ENCODE measurements at places on chromosomes 5 and 9.

- DNase-seq = no peak
These were observed 12.1 kb downstream of the PTGES2 start for GRCh38 chr9:128115187-128116103.

DNA sequence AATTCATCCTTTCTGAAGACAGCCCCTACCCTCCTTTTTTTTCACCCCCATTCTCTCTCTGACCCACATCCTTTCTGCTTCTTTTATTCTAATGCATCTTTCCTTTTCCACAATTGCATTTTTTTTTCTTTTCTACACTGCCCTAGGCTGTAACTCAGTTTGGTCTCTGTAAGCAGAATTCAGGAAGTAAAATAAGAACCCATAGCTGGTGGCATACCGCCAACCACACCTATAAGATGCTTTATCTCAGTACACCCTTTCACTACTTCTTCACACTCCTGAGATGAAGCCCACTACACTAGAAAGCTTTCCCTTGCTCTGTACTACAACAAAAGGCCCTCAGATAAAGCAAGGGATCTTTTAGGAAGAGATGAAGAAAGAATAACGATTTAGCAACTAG is 16.1 kb upstream of the TSSK1B start:
- DNase-seq = no peak

GRCh38 chr5:150473673-150474358 is 24.3 kb upstream of the RPS14 start:
- peak; percentile 97 for DNase-seq

DNA sequence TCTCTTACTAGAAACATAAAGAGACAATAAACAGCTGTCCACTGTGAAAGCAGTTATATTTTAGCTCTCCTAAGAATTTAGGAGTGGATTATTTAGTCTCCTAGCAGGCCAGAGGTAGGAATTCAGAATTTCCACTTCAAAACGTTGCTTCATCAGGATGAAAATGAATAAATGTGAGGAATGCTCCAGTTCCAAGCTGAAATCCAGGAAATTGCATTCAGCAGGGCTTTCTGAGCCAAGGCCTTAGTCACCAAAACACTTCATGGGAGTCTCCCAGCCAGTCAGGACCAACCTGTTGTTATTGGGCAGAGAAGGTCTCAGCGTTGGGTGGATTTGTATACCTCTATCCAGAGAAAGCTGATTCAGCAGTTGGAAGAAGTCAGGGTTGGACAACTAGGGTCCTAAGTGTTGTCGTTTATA is 1040.3 kb downstream of the TLE1 start:
- no peak for DNase-seq

DNA sequence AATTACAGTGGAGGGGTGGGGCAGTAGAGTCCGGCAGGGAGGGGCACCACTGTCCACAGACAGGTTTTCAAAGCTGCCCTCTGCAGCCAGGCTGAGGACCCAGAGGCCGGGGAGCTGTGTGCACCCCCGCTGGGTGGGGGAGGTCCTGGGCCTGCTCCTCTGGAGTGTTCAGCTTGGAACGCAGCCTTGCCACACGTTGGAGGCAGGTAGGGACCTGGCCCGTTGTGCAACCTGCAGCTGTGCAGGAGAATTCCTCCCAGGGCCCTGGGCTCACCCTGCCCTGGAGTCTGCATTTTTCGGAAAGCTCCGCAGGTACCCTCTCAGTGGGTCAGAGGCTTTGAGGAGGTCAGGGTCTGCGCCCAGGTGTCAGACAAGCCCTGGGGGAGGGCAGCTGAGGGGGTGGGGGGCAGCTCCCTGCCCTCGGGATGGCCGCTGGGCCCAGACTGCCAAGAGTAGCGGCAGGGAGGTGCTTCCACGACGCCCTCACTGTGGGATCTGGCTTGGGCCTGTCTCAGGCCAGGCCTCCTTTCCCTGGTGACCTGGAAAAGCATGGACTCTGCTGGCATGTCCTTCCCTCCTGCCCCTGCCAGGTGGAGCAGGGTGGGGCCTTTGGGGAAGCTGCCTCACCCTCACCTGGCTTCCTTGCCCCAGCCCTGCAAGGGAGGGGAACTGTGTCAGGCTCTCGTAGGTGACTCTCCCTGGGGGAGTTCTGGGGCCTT is 29.5 kb downstream of the RXRA start:
- no peak for DNase-seq

GRCh38 chr5:179246227-179246626 is 99.0 kb downstream of the ADAMTS2 start:
- no peak for DNase-seq

- no peak for DNase-seq
These were observed 345.7 kb downstream of the SPATA31D1 start for GRCh38 chr9:82334286-82334685.

DNA sequence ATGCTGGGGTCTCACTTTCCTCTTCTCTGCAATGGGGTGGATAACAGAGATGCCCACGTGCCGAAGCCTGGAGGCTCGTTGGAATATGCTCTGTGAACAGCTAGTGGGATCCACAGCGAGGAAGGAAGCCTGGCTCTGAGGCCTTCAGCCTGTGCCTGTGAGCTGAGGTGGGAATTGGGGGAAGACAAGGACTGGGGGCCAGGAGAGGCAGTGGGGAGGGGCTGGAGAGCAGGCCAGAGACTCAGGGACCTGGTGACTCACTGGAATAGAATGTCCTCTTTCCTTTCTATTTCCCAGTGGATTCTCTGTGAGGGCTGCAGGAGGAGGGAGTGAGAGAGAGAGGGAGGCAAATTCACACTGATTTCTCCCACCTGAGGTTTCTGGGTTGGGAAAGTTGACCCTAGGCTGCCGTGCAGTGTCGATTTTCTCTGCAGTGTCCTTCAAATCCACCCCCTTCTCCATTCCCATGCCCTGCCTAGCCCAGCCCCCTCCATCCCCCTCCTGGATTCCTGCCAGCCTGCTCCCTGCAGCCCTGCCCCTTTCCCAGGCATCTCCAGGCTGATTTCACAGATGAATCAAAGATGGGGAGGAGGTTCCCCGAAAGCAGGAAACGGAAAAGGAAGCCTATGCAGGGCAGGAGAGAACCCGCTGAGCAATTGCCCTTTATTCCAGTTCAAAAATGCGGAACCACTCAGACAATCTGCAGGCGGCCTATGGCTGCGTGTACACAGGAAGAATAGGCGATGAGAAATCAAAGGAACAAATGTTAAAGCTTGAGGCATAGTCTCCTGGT is 1.4 kb upstream of the SPAAR start:
- peak; percentile 82 for DNase-seq

- peak; percentile 17 for DNase-seq
These were observed 94.3 kb downstream of the TSSK1B start for GRCh38 chr5:113340537-113340936.

- no peak for DNase-seq
These were observed 760 bp downstream of the ALDH1B1 start for GRCh38 chr9:38393128-38393796.

GRCh38 chr9:129954868-129955550 is 88.0 kb downstream of the FNBP1 start:
- no peak for DNase-seq

DNA sequence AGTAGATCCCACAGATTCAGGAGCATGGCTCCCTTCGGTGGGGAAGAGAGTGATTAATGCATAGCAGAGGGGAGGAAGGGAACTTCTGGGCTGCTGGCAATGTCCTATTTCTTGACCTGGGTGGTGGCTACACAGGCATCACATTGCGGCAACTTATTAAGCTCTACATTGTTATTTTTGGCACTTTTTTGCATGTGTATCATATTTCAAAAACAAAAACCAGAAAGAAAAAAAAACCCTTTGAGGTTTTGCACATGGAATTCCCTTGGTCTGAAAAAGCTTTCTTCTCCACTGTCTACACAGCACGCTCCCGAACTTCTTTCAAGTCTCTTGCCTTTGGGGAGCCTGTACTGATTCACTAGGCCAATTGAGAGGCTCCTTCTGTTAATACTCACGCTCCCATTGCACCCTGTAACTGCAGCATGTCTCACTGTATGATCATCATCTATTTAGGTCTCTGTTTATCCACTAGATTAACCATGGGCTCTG is 25.1 kb downstream of the CEMIP2 start:
- no peak for DNase-seq

- DNase-seq = peak; percentile 58
These were observed 119.7 kb upstream of the SPATA31C2 start for GRCh38 chr9:88258024-88258423.

GRCh38 chr5:132103332-132103951 is 29.9 kb downstream of the CSF2 start:
- no peak for DNase-seq

DNA sequence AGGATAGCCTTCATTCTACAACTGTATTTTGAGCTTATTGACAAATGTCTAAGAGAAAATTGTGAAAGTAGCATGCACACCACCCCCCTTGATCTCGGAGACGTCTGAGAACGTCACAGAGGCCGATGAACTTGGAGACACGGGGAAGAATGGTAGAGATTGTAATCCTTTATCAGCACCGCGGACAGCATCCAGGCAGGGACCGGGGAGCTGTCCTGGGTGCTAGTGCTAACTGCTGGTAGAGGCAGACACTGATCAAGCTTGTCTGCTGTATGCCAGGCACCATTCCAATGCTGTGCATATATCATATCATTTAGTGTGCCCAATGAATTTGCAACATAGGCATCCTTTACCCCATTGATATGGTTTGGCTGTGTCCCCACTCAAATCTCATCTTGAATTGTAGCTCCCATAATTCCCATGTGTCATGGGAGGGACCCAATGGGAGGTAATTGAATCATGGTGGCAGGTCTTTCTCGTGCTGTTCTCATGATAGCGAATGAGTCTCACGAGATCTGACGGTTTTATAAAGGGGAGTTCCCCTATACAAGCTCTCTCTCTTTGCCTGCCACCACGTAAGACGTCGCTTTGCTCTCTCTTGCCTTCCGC is 98.8 kb downstream of the LHX2 start:
- DNase-seq = peak; percentile 81

GRCh38 chr5:122390154-122390553 is 78.1 kb downstream of the SNCAIP start:
- DNase-seq = peak; percentile 40

- no peak for DNase-seq
These were observed 133.9 kb upstream of the ADRA1B start for GRCh38 chr5:159782197-159782994.

DNA sequence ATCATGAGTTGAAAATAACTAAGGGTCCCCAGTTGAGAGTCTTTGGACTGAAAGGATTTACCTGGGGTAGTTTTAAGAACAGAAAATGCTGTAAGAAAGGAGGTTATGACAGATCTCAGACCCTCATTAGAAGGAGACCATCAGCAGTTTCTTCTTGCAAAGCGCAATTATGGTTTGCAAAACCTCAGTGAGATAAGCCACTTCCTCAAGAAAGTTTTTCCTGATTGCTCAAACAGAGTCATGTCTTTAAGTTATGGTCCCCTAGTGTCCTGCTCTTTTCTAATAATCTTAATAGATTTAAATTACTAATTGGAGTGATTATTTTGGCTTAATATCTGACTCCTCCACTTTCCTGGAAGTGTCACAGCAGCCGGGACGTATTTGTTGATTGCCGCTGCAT is 293.2 kb upstream of the KLF4 start:
- DNase-seq = no peak

- no peak for DNase-seq
These were observed 370.6 kb downstream of the NTRK2 start for GRCh38 chr9:85040146-85040545.

GRCh38 chr9:92480986-92481633 is 1.2 kb downstream of the ASPN start:
- DNase-seq = no peak

DNA sequence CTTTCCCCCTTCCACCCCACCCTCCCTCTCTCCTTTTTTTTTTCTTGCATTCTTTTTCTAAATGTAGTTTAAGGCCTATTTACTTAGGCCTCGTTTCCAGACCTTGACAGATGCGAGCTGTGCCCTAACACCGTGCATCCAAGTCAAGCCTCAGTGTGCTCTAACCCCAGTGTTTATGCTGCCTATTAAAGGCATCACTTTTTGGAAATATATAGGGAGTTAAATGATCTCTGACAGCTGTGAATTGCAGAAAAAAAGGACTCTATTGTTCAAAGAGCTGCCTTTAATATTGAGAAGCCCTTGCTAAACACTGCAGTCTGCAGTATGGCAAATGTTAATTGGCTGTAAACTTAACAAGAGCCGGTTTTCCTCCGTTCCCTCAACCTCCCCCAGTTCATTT is 270.4 kb upstream of the TUT7 start:
- no peak for DNase-seq

- DNase-seq = no peak
These were observed 382.6 kb downstream of the RASEF start for GRCh38 chr9:82680179-82680935.

DNA sequence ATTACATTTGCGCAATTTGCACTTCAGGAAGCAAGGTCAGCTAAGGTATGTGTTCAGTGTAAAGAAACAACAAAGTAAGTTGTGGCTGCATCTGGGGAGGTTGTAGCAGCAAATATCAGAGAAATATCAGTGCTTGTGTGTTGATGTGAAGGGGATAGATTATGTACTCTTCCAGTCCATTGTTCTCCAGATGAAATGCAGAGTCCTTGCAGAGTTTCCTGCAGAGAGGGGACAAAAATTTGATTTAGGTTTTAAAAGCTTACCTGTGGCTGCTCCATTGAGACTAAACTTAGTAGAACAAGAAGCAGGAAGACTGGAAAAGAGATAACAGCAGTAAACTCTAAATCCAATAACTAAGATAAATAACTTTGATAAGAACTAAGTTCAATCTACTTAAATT is 952.2 kb downstream of the CDH18 start:
- DNase-seq = no peak

- DNase-seq = peak; percentile 34
These were observed 52.0 kb upstream of the DAPK1 start for GRCh38 chr9:87445646-87446045.

- no peak for DNase-seq
These were observed 78.2 kb upstream of the COL5A1 start for GRCh38 chr9:134563397-134563796.

- no peak for DNase-seq
These were observed 103.8 kb upstream of the SLC1A3 start for GRCh38 chr5:36502608-36503007.

DNA sequence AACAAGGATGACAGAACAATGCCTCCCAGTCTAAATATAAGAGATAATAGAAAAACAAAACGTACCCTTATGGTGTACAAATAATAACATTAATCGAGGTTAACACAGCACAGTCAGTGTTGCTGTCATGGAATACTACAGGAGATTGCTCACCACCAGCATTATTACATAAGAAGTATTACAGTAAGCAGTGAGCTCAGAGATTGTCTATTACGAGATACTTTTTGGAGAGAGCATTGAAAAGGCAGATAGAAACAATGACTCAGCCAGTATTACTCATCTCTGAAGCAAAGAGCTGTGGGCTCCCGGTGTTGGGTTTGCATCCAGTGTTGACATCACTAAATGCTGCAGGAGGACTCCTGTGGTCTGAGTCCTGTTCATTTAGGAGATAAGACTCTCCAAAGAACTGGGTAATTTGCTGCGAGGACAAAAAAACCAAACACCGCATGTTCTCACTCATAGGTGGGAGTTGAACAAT is 191.9 kb upstream of the SEMA6A start:
- DNase-seq = peak; percentile 57

- DNase-seq = no peak
These were observed 408.9 kb upstream of the SMARCA2 start for GRCh38 chr9:1606253-1606652.

- no peak for DNase-seq
These were observed 15.3 kb downstream of the RAB24 start for GRCh38 chr5:177288191-177288590.

Data from ELF-1 (cell line).